ENCODE measurements at places on chromosomes 12 and 14.

DNA sequence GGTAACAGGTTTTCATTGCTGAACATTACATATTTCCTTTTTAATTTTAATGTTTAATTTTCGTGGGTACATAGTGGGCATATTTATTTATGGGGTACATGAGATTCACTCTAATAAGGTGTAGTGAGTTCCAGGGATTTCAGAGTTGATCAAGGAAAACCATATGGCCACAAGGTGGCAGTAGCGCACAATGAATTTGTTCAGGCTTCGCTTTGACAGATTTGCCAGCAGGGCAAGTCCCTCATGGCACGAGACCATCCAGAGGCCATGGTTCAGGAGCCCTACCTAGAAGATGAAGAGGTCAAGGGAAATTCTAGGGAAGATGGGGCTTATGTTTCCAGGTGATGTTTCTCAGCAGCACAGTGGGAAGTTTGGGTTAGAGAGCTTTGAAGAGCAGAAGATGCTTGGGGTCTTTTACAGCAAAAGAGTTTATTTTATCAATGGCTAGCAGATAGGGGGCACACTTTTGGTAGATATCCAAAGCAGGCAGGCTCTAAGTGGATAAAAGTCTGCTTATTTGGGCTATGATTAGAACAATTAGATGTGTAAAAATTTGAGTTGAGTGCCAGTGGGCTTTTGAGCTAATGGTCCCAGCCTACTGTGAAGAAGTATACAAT, 1004.4 kb downstream of the AACS start:
- DNase-seq = peak; percentile 50

DNA sequence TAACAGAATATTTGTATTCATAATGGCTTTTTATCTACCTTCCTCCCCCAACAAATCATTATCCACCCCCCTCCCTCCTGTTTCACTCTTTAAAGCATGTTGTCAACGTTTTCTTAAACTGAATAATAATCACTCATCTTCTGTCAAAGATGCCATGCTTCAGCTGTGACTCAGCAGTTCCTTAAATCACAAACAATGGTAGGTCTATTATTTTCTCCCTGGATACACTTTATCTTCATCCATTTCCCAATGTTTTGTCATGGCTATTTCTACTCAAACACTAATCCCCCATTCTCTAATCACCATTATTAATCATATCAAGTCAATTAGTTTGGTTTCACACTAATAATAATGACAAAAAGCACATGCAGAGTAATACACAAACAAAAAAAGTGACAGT, 6.5 kb downstream of the CLEC12B start:
- DNase-seq = no peak

GRCh38 chr12:54033980-54034784, 1.3 kb downstream of the HOXC5 start:
- DNase-seq = no peak

GRCh38 chr14:84401631-84402030, 1128.3 kb upstream of the FLRT2 start:
- DNase-seq = no peak

All from mucosa of descending colon (tissue), 3 donors.